SHP77 treated with DMSO at 0.1 percent for 48 hours (cell line): ENCODE measurements at places on chromosomes 16 and 17.
A peak's percentile ranks its signal among the peaks of the same experiment; 100 is the strongest.

GRCh38 chr16:75534560-75535205 lies 1.2 kb downstream of the CHST5 start:
- no peak for DNase-seq

DNA sequence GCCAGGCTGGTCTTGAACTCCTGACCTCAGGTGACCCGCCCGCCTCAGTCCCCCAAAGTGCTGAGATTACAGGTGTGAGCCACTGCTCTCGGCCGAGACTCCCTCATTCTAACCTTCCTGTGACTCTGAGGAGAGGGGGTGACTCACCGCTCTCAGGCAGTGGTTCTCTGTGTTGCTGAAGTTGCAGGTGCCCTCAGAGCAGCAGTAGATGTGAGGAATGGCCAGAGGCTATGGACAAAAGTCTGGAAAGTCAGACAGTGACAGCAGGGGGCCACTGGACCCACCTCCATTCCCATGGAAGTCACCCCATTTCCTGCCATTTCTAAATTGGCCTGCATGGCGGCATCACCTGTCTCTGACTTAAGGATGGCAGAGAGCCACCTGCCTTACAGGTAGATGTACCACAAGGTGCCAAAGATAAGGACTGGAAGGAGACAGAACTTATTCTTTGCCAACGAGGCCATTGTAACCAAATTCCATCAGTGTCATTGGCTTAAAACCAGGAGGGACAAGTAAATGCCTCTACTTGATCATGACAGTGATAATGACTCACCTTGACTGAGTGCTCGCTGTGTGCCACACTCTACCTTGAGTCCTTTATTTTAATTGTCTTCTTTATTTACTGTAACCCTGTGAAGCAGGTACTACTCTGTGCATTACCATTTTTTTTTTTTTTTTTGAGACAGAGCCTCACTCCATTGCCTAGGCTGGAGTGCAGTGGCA lies 15.3 kb upstream of the CNOT1 start:
- DNase-seq, result no peak

DNA sequence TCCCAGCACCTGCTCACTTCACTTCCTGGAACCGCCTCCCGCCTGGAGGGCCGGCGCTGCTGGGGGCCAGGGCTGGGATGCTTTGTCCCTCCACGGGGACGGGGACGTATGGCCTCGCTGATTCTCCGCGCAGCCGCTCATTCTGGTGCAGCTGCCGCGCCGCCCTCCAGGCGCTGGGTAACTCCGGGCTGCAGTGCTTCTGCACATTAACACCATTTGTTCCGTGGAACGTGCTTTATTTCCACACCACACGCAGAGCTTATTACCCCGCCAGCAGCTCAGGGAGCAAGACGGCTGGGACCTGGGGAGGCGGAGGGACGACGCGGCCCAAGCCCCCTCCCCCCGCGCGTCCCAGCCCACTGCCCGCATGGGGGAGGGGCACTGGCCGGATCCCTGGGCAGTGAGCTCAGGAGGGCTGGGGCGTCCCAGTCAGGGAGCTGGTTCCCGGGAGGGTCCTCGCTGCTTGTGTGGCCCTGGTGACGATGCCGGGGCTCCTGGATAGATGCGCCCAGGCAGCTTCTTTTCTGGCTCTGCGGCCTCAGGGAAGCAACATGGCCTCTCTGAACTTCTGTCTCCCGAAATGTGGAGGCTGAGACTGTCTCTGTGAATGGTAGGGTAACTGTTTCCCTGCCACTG lies 45.4 kb upstream of the ACSF3 start:
- no peak for DNase-seq

- DNase-seq, result no peak
Observed at GRCh38 chr17:80592243-80592642, 47.6 kb downstream of the RPTOR start.

GRCh38 chr17:57524839-57525568 lies 220.1 kb downstream of the CCDC182 start:
- DNase-seq, result peak; percentile 59

GRCh38 chr17:74763565-74764387 lies 12.4 kb downstream of the NAT9 start:
- DNase-seq, result no peak

DNA sequence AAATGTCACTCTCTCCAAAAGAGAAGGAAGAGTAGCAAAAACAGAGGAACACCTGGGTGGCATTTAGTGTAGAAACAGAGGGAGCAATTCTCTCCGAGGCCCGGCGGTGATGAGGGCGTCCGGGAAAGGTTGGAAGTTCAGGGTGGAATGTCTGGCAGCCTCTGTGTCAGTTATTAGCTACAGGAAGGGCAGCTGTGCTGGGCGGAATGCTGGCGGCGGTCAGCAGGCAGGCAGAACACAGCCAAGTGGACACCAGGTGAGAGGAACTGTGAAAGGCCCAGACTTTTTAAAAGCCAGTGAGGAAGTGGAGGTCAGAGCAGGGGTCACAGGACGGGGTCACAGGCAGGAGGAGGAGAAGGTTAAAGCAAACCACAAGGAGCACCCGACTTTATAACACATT lies 238.1 kb downstream of the NTN1 start:
- peak; percentile 8 for DNase-seq

GRCh38 chr17:73506470-73507435 lies 137.5 kb downstream of the SDK2 start:
- no peak for DNase-seq

DNA sequence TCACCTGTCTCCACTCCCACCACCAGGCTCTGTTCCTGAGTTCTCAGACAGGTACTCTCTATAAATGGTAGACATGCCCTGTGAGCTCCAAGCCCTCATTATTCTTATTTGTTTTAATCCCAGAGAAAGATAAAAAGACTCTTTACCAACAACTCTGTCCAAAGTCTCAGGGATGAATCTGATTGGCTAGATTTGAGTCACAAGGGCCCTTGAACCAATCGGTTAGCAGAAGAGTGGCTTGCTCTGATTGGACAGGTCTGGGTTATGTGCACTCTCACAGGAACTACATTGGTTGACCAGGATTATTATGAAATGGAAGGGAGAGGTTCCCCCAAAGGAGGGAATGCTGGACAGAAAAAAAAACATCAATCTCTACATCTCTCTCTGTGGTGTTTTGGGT lies 7.5 kb downstream of the COTL1 start:
- DNase-seq, result no peak

- no peak for DNase-seq
Observed at GRCh38 chr17:17503566-17504130, 7.5 kb upstream of the RASD1 start.

DNA sequence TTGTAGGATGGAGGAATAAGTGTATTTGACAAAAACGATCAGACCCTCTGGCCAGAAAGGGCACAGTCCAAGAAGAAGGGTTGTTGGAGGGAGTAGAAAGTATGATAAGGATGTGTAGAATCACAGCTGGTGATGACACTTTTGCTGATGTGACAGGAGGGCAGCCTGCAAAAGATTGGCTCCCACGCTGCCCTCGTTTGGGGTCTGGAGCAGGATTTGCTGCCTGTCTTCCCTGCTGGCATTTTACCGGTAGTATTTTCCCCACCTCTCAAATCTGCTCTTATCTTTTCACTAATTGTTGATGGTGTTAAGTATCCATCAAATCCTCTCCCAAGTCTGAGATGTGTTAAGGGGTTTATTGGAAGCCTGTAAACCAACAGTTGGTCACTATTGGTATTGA lies 208.8 kb downstream of the CCDC182 start:
- DNase-seq, result no peak

DNA sequence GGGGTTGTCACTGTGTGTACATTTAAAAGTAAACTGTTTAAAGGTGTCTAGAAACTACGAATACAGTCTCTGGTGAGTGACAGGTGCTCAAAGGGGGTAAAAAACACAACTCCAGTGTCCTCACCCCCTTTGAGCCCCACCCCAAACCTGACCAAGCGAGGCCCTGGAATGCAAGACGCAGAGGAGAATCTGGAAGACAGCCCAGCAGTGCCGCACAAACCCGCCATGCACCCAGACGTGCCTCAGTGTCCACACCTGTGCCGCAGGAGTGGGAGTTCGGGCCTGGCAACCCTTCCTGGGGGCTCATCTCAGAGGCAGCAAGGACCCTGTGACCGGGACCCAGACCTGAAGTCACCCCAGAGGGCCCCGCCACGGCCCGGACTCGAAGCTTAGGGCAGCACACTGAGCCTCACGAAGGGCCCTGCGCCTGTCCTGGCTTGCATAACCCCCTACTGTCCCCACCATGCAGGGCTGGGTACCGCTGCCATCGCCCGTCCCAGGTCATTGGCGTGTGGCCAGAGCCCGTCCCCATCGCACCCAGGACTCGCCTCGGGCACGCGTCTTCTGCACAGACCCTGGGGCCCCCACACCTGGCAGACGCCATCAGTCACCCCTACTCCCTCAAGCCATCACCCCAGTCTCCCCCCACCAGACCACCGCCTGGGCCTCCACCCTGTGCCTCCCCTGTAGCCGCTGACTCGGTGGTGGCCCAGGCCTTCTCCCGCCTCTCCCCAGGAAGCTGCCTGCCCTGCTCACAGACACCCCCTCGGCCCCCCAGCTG lies 33.0 kb upstream of the ZC3H18 start:
- no peak for DNase-seq

GRCh38 chr16:11147754-11148444 lies 108.1 kb downstream of the SOCS1 start:
- no peak for DNase-seq

DNA sequence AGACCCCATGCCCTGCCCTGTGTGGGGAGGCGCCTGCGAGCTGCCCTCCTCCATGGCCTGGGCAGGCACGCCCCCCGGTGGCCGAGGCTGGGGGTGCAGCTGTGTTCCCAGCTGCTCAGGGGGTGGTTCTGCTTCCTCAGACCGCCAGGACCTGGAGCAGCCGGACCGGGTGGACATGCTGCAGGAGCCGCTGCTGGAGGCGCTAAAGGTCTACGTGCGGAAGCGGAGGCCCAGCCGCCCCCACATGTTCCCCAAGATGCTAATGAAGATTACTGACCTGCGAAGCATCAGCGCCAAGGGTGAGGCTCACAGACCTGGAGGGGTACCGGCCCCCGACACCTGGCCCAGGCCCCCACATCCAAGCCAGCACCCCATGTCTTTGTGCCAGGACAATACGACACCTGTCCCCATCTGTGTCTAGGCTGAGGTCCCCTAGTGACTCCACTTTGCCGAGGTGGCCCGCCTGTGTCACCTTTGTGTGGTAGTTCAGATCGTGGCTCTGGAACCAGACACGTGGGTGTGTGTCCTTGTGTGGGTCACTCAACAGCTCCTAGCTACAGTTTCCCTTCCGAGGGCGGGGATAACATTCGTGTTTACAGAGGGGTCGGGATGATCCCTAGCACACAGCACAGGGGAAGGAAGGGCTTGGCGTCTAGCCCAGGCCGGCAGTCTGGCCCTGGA lies 9.3 kb downstream of the GJD3 start:
- no peak for DNase-seq

GRCh38 chr17:55814377-55814776 lies 63.5 kb downstream of the PCTP start:
- no peak for DNase-seq

DNA sequence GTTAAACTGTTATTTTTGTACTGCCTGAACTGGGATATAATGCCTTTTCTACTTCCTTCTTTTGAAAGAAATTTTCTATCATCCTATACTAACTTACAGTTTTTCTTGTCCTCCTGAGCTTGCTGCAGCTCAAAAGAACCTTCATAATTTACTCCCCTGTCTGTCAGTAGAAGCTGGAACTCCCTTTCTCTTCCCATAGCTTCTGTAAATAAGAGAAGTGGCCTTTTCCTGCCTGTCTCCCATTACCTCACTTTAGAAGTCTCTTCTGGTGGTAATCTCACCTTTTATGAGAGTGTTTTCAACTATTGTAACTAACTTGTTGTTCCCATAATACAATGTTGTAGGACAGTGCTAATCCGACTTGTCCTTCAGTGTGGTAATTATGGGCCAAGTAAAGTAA lies 246.7 kb upstream of the TBX2 start:
- no peak for DNase-seq

- no peak for DNase-seq
Observed at GRCh38 chr16:79317521-79317920, 283.0 kb downstream of the MAF start.

- DNase-seq, result peak; percentile 74
Observed at GRCh38 chr16:75053791-75054555, 55.1 kb downstream of the ZNRF1 start.

- DNase-seq, result no peak
Observed at GRCh38 chr16:6362321-6362720, 970.3 kb upstream of the RBFOX1 start.

DNA sequence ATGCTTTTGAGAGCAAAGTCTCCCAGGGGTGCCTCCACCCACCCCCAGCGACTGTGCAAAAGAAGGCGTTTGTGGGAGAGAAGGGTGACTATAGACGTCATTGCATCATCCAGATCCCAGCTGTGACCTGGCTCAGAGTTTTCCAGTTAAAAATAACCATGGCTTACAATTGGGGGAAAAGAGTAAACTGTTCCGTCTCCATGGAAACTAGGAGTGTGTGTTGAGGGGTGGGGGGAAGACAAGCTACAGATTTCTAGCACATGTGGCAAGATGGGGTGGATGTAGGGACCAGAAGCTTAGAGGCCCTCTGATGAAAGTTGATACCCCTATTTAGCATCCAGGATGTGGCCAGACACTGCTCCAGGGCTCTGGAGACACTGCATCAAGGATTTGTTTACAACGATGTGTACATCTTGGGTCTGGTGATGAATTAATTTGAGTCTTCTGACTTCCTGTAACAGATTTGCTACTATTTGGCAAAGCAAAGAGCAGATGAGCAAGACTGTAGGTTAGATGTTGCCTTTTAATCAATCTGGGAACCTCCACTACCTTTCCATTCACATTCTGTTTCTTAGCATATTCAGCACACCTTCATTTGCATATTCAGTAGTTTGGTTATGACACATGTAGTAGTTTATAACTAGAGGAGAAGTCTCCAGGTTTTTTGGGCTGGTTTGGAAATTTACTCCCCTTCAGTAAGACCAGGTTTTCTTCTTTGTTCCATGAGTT lies 6.2 kb upstream of the DUSP14 start:
- DNase-seq, result peak; percentile 18

DNA sequence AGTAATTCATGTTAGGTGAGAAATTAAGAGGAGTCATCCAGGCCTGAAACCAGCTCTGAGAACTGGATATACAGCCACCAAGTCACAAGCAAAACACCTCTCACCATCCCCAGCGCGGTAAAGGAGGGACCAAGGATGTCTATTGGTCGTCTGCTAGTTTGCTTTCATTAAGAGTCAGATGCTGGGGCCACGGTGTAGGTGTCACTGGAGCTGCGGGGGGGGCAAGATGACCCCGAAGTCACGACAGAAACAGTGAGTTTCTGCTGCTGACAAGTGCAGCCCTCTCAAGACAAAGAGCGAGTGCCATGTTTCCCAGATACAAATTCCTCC lies 790 bp downstream of the NCBP3 start:
- DNase-seq, result no peak

- no peak for DNase-seq
Observed at GRCh38 chr17:44097110-44097958, 26.1 kb downstream of the HDAC5 start.

- no peak for DNase-seq
Observed at GRCh38 chr16:65666132-65666941, 544.5 kb upstream of the CDH11 start.

GRCh38 chr16:88922114-88922825 lies 54.7 kb downstream of the CBFA2T3 start:
- DNase-seq, result no peak
